Ovary (tissue), 10 donors: ENCODE measurements at places on chromosomes 1 and 21.
A peak's percentile ranks its signal among the peaks of the same experiment; 100 is the strongest.

DNA sequence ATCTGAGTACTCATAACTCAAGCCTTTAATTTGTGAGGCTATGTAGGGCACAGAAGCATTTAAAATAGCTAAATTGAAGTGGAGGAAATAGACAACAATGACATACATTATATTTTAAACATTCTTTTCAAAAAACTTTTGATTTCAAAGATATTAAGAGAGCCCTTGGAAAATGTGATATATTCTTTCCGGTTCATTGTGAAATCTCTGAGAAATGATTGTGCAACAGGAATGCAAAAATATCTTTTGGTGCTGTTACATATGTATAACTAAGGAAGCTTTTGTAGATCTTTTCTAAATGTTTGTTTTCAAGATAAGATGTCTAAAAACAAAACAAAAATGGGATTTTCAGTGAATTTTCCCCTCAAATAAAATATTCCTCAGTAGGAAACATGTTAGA is 185.2 kb downstream of the LEPR start:
- no peaks in the 10 kb centered on the region for H3K27me3 ChIP-seq
- no peak overlapping the region for H3K27ac ChIP-seq
- H3K36me3 ChIP-seq, result no peaks in the 10 kb centered on the region
- no peak overlapping the region for H3K4me3 ChIP-seq
- H3K4me1 ChIP-seq, result no peaks in the 10 kb centered on the region

DNA sequence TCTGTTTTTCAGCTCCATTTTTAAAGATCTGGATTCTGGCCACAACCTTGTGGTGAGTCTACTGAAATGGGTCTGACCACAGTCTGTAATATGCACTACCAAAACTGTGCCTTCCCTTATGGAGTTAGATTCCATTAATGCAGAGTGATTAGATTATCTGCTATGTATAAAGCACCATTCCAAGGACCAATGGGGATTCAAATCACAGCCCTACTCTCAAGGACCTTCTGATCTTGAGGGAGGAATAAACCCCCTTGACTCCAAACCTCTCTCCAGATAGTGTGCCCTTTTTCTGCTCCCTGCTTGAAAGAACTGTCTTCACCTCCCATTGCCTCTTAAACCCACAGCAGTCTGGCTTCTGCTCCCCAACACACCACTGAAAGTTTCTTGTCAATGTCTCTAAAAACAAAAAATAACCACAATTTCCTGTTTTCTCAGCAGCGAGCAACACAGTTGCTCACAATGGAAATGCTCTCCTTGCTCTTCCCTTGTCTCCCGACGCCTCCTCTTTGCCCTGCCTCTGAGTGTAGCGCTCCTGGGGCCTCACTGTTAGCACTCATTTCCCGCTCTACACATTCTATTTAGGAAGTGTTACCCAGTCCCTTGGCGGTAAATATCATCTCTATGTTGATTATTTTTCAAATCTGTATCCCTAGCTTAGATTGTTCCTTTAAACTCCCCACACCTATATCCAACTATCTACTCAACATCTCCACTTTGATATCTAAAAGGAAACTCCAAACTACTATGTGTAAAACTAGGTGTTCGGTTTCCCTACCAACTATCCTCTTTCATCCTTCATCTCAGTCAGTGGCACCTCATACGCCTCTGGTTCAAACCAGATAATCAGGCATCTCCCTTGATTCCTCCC is 13.6 kb downstream of the PCNX2 start:
- H3K4me1 ChIP-seq, result no peaks in the 10 kb centered on the region
- peaks cover 3% of the 10 kb centered on the region for H3K27me3 ChIP-seq
- no peak for DNase-seq
- no peak overlapping the region for H3K4me3 ChIP-seq
- no peak overlapping the region for H3K27ac ChIP-seq
- no peaks in the 10 kb centered on the region for H3K36me3 ChIP-seq

DNA sequence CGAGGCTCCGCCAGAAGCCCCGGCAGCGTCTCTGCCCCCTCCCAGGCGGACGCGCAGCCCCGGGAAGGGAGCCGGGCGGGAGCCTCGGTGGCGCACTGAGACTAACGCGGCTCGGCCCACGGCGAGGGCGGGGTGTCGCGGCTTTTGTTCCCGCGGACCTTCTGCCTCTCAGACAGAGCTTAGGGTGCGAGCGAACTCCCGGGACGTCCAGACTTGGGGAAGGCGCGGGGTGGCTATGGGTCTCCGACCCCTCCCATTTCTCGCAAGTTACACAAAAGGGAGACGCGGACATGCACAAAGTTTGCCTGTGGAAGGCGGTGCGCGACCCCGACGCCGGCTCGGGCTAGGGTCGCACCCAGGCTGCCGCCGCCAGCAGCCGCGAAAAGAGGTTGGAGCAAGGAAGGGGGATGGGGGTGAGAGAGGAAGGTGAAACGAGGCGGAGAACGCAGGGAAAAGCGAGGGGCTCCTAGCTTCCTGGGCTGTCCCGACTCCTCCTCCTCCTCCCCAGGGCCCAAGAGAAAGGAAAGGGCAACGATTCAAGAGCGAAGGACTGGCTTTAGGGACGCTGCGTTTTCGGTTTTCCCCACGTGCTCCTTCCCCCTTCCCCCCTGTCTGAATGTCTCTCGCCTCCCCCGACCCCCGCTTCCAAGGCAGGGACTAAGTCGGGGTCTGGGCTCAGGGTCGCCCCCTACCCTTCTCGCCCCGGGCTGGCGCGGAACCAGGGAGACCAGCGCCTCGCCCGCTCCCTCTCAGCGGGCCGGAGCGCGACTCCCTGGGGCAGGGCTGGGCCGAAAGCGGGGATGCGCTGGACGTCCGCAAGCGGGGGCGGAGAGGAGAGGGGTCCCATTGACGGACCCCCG is 729 bp downstream of the APP start:
- peak overlapping the region; percentile 65 for H3K27ac ChIP-seq
- peak; percentile 49 for DNase-seq

- H3K27me3 ChIP-seq, result no peaks in the 10 kb centered on the region
- DNase-seq, result no peak
- no peak overlapping the region for H3K4me3 ChIP-seq
- H3K4me1 ChIP-seq, result no peaks in the 10 kb centered on the region
- H3K36me3 ChIP-seq, result no peaks in the 10 kb centered on the region
Measured at GRCh38 chr1:208374391-208374941, 130.3 kb upstream of the PLXNA2 start.

DNA sequence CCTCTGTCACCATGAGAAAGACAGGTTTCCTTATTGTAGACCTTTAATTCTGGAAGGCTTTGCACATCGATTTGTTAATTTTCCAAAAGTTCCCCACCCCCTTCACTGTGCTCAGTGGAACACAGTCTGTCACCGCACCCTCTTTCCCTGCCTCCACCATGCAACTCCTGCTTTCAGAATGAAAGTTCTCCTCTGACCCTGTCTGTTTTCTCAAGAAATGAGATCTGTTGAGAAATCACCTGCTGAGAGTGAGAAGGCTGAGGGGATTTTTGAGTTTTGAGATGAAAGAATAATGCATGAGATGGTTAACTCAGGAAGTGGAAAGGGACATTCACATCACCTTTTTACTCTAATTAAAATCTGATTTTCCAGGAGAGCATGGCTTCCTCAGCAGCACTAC is 99.6 kb downstream of the CYYR1 start:
- H3K4me1 ChIP-seq, result no peaks in the 10 kb centered on the region
- no peak overlapping the region for H3K27ac ChIP-seq
- DNase-seq, result no peak
- H3K36me3 ChIP-seq, result no peaks in the 10 kb centered on the region

DNA sequence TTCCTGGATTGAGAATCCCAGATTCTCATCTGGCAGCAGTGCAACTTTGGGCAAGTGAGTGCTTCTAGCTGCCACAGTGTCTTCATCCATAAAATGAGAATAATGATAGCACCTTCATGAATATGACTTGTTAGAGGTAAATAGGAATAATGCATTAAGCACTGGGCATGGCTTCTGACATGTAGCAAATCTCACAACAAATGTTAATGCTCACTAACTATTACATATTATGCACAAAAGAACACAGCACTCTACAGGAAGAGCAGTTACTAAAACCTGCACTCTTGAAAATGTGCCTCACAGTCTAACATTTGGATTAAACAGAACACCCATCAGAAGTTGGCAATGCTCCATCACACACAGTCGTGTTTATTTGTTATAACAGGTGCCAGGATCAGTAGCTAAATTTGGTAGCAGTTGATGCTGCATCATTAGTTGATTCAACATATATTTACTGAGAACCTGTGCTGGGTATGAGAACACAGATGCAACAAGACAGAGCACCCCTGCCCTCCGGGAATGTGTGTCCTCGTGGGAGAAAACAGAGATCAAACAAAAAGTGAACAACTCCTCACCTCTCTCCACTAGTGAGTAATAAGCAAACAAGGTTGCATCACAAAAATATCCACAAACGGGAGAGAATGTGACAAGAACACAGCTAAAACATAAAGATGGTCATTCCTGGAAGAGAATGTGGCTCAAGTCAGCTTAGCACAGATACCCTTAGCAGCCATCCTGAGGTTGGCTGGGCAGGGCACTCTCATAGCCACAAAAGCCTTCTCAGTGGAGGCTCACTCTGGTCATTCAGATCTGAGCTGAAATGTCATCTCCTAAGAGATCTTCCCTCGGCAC is 26.2 kb upstream of the LBR start:
- no peak overlapping the region for H3K4me3 ChIP-seq
- no peaks in the 10 kb centered on the region for H3K27me3 ChIP-seq
- H3K36me3 ChIP-seq, result no peaks in the 10 kb centered on the region
- no peak overlapping the region for H3K27ac ChIP-seq
- H3K4me1 ChIP-seq, result no peaks in the 10 kb centered on the region
- no peak for DNase-seq

DNA sequence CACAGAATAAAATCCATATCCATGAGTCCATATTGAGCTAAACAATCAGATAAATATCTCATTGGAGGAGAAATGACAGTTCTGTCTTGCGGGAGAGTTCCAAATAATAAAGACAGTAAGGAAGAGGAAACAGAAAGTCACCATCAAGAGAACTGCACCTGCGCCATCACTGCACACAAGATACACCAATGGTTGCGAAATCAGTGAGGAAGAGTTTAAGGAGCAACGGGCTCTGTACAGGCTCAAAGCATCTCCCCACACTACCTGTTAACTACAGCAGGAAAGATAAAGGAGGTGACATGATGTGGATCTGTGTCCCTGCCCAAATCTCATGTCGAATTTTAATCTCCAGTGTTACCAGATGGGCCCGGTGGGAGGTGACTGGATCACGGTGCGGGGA is 7.8 kb downstream of the C2CD2 start:
- H3K27ac ChIP-seq, result no peak overlapping the region
- H3K27me3 ChIP-seq, result no peaks in the 10 kb centered on the region
- H3K4me3 ChIP-seq, result no peak overlapping the region
- no peak for DNase-seq
- peaks cover 17% of the 10 kb centered on the region for H3K4me1 ChIP-seq
- no peaks in the 10 kb centered on the region for H3K36me3 ChIP-seq

- DNase-seq, result no peak
- H3K36me3 ChIP-seq, result no peaks in the 10 kb centered on the region
- H3K4me3 ChIP-seq, result no peak within 1 kb of the TSS
- H3K27ac ChIP-seq, result no peak within 1 kb of the TSS
- H3K27me3 ChIP-seq, result no peaks in the 10 kb centered on the region
- no peaks in the 10 kb centered on the region for H3K4me1 ChIP-seq
Measured at GRCh38 chr21:42395905-42396651, at the start of gene TMPRSS3. TMPRSS3 (minus strand) TSS chr21:42396052; CDS start chr21:42395417, 635 bp downstream.

GRCh38 chr1:219477861-219478260 is 135.0 kb downstream of the ZC3H11B start:
- no peak overlapping the region for H3K4me3 ChIP-seq
- H3K27me3 ChIP-seq, result no peaks in the 10 kb centered on the region
- DNase-seq, result no peak

GRCh38 chr1:234716908-234717375 is 107.0 kb upstream of the IRF2BP2 start:
- no peak for DNase-seq
- H3K4me3 ChIP-seq, result no peak overlapping the region
- H3K27me3 ChIP-seq, result no peaks in the 10 kb centered on the region

DNA sequence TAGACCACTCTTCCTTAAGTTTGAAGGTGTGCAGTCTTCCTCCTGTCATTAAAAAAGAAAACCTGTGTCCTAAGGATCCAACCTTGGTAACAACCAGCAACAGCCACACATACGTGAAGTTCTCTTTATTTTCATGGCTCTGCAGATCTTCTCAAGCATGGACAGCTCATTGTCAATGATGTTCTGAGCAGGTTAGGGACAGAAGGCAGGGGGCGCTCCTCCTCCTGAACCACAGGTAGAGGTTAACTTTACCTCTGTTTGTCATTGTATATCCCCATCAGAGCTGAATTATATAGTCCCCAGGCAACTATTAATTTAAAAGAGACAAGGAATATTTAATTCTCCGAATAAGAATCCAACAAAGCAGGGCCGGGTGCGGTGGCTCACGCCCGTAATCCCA is 52.5 kb upstream of the CR2 start:
- no peak overlapping the region for H3K27ac ChIP-seq
- H3K4me3 ChIP-seq, result no peak overlapping the region
- H3K27me3 ChIP-seq, result no peaks in the 10 kb centered on the region
- H3K4me1 ChIP-seq, result no peaks in the 10 kb centered on the region
- H3K36me3 ChIP-seq, result no peaks in the 10 kb centered on the region

DNA sequence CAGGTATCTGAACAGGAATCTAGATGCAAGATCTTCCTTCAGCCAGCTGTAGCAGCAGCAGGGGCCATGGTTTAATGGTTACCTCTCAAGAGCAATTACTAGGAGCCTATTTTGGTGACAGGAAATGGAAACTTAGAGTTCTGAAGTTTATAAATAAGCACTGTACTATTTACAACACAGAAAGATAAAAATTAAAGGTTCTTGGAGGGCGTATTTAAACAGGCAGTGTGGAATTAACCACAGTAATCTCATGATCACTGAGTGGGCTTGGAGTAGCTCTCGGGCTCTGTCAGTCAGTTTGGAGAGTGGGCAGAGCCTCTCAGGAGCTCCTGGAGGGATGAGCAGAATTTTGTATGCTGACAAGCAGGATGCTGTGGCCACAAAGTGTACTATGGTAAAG is 10.2 kb upstream of the FCRL5 start:
- no peaks in the 10 kb centered on the region for H3K4me1 ChIP-seq
- no peak for DNase-seq
- no peak overlapping the region for H3K27ac ChIP-seq
- no peaks in the 10 kb centered on the region for H3K36me3 ChIP-seq
- H3K4me3 ChIP-seq, result no peak overlapping the region

DNA sequence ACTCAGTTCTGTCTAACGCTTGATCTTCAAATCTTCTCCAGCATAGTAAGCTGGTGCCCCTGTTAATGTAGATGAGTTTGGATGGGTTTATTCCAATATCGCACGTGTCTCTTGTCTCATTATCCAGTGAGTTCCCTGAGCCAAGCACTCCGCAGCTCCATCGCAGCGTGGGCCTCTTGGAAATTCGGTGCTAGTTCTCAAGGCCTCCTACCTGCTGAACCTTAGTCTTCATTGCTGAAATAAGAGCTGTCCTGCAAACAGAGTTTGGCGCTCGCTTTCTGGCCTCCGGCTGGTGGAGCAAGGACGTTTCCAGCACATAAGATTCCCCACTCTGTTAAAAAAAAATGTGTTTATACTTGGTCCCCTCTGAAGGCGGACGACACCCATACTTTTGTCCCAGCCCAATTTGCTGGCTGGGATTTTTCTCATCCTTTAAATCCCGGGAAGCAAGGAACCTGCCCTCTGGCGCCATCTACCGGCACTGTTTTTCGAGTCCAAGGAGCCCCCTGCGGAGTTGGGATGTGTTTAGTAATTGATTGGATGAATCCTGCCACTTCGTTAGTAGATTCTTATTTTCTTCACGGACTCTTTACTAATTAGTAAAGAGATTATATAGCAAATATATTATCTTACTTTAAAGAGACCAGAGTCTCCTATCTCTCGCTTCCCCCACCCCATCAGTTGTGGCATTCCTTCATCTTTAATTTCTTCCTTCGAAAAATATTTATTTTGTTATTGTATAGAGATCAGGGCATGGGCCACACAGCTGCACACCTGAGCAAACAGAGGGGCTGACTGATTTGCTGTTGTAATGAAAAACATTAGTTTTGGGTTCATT is 14.7 kb downstream of the JUN start:
- peak; percentile 78 for DNase-seq
- H3K4me3 ChIP-seq, result no peak overlapping the region
- no peak overlapping the region for H3K27ac ChIP-seq
- H3K4me1 ChIP-seq, result no peaks in the 10 kb centered on the region
